ENCODE measurements at places on chromosomes 4 and X. TPM values are rescaled to one million over a fixed set of nuclear protein-coding genes. Genes with fewer than 3 reads are reported as not detected.

- peak; percentile 86 for DNase-seq
These were observed 492.9 kb downstream of the INPP4B start for GRCh38 chr4:142353149-142353738.

Gene CT45A5
- total RNA-seq, result 35.2 TPM

DNA sequence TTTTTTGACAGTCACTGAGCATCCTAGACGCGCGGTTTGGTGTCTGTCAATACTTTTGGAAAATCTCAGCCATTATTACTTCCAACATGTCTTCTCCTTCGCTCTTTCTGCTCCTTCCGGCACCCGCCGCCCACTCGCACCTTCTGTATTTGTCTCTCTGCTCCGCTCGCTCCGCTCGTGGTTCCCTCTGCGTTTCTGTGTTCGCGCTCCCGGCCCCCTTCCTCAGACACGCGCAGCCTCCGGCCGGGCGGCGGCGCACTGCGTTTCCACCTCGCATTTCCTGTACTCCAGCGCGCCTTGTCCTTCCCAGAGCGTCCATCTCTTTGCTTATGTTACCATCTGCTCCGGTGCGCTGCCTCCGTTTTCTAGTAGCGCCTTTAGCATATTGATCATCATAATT lies 21.1 kb downstream of the PDE6B start:
- DNase-seq, result no peak

DNA sequence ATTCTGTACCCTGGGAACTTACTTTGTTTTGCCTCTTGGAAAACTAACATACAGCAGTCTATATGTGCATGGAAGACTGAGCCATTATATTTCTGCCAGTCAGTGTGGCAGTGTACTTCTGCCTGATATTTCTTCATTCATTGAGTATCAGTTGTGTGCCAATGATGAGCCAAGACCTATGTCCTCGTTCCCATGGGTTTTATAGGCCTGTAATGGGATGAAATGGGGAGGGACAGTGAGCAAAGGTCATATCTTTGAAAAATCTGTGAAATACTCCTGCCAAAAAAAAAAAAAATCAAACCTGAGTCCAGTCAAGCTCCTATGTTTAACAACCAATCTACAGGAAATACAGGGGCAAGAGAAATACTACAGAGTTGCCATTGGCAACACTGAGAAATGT lies 9.1 kb downstream of the NSD2 start:
- no peak for DNase-seq
